ENCODE measurements at places on chromosomes 12 and 14.
A peak's percentile ranks its signal among the peaks of the same experiment; 100 is the strongest.

DNA sequence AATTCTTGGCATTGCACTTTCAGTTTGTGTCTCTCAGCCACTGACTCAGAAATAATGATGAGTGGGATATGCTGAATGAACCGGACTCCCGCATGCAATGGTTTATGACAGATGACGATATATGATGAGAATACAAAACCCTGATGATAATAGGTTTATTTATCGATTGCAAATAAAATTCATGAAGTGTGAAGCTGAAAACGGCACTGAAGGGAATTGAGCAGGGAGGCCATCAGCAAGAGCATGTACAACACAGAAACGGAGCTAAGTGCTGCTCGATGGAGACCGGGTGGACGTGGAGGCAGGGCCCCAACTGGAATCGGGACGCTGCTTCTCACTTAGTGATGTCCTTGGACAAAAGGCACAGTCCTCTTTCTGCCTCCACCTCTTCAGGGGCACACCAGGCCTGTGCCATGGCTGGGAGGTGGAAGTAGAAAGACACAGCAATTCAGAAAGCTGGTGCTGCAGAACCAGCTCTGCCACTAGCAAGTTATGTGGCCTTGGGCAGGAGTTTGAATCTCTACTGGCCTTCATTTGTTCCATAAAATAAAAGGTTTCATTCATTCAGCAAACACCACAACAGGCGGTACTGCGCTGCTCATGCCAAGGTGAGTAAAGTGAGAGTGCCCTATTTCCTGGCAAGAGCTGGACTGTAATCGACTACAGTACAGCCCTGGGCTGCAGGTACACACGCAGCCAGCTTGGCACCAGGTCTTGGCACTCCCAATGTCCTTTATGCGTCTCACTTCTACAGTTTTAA is 117.0 kb downstream of the EGLN3 start:
- DNase-seq = no peak

GRCh38 chr12:12803186-12803585 is 10.0 kb upstream of the DDX47 start:
- DNase-seq = peak; percentile 70

DNA sequence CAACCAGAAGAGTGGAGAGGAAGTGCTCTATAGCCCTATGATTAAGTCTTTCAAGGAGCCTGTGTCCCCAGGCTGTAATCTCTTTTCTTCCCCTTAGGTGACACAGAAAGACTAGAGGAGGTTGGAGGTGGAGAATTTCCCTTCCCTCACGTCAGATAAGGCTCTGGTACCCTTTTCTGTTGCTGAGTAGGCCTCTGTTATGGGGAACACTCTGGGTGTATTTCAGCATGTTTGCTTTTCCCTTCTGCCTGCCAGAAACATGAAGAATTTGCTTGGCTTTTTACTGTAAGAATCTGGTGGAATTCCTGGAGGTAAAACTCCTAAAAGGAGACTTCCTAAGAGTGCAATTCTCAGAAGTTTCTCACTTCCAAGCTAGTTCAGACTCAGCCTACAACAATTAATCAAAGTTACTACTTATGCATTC is 58.3 kb downstream of the SIX1 start:
- no peak for DNase-seq

GRCh38 chr12:57087691-57088353 is 1.1 kb upstream of the NAB2 start:
- peak; percentile 94 for DNase-seq

DNA sequence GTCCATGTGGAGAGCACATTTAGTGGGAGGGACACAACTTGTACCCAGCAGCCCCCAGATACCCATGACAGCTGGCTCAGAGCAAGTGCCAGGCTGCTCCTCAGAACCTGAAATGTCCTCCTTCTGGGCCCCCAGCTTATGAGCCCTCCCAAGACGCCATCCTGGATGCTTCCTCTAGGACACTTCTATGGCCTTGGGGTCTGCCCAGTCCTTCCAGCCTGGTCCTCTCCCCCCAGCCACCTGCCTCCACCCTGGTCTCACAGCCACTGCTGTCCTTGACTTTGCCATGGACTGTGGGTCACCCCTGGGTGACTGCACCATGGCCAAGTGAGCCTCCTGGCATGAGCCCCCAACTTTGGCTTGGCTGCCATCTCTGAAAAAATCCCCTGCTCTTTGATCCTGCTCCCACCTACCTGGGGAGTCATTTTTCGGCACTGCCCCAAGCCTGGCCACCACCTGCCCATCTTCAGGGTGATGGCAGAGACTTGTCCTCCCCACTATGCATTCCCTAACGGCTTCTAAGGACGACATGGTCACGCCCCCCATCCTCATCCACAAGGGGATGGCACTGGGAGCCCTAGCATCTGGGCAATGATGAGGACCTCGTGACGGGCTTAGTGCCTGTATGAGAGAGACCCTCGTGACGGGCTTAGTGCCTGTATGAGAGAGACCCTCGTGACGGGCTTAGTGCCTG is 323.7 kb downstream of the TMEM121 start:
- no peak for DNase-seq

- no peak for DNase-seq
These were observed 177.1 kb upstream of the PARP11 start for GRCh38 chr12:4050340-4050739.

DNA sequence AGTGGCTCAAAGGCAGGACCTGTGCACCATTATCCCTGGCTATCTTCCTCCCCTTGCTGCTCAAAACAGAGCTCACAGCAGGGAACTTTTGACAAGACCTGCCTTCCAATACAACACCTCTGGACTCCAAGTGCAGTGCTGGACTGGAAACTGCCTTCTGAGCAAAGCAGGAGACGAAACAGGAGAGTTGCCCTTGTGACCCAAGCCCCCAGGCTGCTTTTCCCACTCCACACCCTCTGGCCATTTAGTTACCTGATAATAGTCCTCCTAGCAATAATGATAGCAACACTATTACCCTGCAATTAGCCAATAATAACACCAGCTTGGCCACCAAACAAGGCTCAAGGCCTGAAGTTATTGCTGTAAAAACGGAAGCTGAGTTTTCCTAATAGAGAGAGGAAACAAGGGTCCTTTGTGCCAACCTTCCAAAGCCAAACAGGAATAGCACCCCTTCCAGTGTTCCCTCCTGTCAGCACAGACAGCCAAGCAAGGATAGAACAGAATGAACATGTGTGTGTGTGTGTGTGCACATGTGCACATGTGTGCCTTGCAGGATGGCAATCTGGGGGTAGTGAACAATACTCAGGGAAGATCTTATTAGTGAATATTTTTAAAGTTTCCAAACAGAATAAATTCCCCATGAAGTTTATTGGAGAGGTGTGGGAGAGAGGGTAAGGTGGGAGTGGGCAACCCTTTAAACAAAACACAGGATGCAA is 9.2 kb upstream of the KRT73 start:
- DNase-seq = no peak

DNA sequence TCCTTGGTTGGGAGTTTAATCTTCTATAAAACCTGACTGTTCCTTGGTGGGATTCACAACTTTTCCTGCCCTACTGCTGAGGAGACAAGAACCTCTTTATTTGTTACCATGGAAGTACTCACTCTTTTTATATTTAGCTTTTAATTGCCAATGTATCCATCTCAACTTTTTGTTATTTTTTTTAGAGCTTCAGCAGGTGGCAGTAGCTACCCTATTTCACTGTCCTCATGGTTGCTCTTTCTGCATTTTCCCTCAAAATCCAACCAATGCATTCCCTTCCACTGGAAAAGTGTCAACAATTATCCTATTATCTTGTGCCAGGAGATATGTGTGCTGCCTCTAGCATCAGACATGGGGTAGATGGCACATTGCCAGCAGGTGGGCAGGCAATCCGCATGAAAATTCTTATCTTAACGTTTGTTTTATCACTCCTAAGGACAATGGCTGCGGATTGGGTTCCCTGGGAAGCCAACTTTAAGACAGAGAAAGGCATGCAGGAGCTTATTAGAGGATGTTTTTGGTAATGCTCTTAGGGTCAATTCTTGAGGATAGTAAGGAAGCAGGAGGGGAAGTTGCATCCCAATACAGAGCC is 406.4 kb downstream of the SNAPC1 start:
- no peak for DNase-seq

GRCh38 chr12:111424793-111425251 is 19.1 kb downstream of the SH2B3 start:
- DNase-seq = no peak

DNA sequence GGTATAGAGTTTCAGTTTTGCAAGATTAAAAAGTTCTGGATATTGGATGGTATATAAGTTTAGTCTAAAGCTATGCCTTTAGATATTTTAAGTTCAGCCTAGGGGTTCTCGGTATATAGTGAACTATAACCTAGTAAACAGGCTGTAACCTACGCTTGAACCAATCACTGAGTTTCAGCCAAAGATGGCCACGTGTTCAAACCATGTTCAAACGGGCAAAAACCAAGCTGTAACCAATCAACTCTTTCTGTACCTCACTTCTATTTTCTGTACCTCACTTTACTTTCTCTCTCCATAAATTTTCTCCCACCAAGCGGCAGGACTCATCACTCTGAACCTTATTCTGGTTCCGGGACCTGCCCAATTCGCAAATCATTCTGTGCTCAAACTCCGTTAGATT is 1.4 kb downstream of the TMBIM4 start:
- no peak for DNase-seq

GRCh38 chr12:109744026-109744425 is 30.4 kb downstream of the FAM222A start:
- DNase-seq = no peak

- DNase-seq = peak; percentile 75
These were observed 31.9 kb upstream of the HIF1A start for GRCh38 chr14:61663312-61663979.

GRCh38 chr14:56177036-56177435 is 58.8 kb downstream of the PELI2 start:
- no peak for DNase-seq

DNA sequence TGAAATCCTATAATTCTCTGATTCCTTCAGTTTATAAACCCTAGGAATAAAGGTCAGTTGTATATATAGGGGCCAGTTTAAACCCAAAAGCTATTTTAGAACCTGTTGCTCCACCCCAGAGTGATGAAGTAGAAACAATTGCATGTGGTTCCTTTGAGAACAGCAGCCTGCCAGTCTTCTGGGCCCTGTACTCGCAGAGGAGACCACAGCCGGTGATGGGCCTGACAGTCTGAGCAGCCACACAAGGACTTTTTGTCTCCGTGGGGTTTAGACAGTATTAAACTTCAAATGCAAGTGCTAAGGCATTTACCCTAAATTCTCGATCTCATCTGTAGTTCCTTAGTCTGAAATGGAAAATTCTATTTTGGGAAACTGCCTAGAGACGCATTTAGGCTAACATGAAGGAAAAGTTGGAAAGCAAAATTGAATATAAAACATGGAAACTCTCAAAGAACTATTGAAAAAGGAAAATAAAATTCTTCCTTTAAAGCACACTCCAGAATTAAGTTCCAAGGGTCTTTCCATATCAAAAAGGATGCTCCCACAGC is 80.6 kb downstream of the PRICKLE1 start:
- DNase-seq = no peak

DNA sequence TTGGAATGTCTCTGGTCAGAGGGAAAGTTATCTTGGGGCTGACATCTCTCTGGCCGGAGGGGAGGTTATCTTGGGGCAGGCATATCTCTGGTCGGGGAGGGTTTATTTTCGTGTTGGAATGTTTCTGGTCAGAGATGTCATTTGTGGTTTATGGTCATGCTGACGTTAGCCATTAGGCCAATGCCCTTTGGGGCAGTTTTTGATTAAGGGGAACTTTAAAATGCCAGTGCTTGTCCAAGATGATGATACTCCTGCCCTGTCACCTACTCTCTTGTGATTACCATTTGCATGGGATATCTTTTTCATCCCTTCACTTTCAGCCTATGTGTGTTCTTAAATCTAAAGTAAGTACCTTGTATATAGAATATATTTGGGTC is 29.0 kb upstream of the A2M start:
- DNase-seq = peak; percentile 63

DNA sequence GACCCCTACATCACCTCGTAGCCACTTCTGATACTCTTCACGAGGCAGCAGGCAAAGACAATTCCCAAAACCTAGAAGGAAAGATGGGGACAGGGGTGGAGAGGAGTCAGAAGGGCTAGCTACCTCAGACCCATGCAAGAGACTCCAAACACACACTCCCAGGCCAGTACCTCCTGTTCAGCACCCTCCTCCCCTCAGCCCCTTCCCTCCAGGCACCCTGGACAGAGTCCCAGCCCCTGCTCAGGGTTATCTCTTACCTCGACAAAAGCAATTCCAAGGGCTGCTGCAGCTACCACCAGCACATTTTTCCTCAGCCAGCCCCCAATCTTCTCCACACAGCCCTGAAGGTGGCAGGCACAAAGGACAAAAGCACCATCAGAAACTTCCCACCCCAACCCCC is 3.3 kb downstream of the CD63 start:
- DNase-seq = no peak

GRCh38 chr12:76142305-76142704 is 57.8 kb upstream of the NAP1L1 start:
- DNase-seq = no peak

DNA sequence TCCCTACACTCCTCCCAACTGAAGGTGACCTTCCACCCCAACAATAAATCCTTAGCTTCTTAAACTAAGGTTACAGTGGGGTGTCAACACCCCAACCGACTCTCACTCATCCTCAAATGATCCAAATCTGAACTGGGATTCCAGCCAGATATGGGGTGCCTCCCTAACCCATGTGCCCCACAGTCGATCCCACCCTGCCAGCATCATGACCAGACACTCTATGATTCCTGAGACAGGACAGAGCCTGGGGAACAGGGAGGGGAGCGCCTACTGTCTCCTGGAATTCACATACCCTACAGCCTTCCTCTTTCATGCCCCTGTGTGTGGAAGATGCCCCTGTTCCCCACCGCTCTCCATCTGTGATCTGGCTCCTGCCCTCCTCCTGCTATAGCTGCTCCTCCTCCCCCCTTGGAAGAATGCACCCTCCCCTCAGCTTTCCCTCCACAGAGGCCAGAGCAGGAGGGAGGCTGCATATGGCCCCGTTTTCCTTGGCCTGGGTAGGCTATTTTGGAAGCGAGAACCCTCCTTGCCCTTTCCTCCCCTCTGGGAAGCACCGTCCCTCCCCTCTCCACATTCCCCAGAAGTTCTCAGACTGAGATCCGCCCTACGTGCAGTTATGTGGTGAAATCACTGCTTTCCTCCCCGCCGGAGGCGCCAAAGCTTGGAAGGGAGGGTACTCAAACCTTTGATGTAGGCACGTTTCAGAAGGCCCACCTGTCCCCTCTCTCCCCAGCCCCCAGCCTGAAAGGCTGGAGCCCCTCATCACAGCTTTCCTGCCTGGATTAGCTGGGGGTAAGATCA is 48.0 kb downstream of the SMUG1 start:
- DNase-seq = no peak

- no peak for DNase-seq
These were observed 166.1 kb upstream of the KITLG start for GRCh38 chr12:88746386-88746785.

DNA sequence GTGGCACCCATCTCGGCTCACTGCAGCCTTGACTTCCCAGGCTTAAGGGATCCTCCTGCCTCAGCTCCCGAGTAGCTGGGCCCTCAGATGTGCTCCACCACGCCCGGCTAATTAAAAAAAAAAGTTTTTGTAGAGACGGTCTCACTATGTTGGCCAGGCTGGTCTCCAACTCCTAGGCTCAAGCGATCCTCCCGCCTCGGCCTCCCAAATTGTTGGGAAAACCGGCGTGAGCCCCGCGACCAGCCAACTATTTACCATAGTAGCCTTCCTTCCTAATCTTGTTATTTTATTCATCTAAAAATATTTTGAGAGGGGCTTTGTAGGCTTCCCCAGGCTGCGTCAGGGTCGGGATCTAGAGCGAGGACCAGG is 25.4 kb upstream of the YY1 start:
- no peak for DNase-seq

GRCh38 chr14:37090026-37090425 is 82.4 kb downstream of the SLC25A21 start:
- DNase-seq = no peak

GRCh38 chr14:102996941-102997340 is 60.4 kb downstream of the CDC42BPB start:
- no peak for DNase-seq

GRCh38 chr14:71852181-71852580 is 80.0 kb upstream of the RGS6 start:
- DNase-seq = peak; percentile 18

Data from suppressor macrophage treated with lipopolysaccharide for 1 hour (primary cell).